Muscle of leg (tissue), 16 donors: ENCODE measurements at places on chromosomes 11 and 22. TPM values are rescaled to one million over a fixed set of nuclear protein-coding genes. Genes with fewer than 3 reads are reported as not detected.
A peak's percentile ranks its signal among the peaks of the same experiment; 100 is the strongest.

The MIAT gene
- polyA plus RNA-seq, result 0.40 TPM

The HEPN1 gene
- polyA plus RNA-seq, result 0.15 TPM

The MS4A1 gene
- 0.10 TPM for polyA plus RNA-seq

DNA sequence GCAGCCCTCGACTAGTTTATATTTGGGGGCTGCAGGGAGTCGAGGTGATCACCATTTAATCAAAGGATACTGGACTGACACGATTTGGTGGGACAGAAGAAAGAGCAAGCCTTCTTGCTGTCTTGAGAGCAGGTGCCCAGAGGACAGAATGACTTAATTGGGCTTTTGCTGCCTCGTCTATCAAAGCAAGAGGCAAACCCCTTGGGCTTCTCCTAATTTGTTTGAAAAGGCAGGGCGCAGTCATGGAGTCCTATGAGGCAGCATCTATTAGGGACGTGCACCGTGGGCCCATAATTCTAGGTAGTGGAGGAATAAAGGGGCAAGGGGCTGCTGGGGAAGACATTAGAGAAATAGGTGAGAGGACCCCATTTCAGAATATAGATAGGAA, 1411.3 kb downstream of the TBC1D22A start:
- no peak for DNase-seq

GRCh38 chr22:25360411-25360810, 141.0 kb downstream of the CRYBB2 start:
- no peak for DNase-seq

The ANGPTL5 gene
- 2.4 TPM for polyA plus RNA-seq

DNA sequence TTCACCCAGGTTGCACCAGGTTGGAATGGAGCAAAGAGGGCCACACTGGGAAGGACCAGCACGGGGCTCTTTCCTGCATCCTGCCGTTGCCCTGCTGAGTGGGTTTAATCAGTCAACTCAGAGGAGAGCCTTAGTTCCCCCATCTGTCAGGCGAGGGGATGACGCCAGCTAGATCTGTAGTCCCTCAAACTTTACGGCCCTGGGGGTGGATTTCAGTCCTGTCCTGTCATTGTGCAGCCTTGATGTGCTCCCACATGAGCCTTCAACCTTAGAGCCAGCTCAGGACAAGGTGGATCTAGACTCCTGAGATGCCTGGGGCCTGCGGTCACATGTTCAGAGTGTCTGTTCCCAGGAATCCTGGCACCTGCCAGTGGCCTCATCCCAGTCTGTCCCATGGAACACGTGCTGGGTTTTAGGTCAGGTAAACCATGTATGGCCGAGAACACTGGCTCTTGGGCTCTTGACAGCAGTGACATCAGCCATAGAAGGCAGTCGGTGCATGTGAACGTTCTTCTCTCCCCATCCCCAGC, 104.3 kb downstream of the BCR start:
- no peak for DNase-seq

GRCh38 chr22:46079861-46080821, 70.2 kb upstream of the PPARA start:
- peak; percentile 78 for DNase-seq

The ESAM gene
- 62.5 TPM for polyA plus RNA-seq

DNA sequence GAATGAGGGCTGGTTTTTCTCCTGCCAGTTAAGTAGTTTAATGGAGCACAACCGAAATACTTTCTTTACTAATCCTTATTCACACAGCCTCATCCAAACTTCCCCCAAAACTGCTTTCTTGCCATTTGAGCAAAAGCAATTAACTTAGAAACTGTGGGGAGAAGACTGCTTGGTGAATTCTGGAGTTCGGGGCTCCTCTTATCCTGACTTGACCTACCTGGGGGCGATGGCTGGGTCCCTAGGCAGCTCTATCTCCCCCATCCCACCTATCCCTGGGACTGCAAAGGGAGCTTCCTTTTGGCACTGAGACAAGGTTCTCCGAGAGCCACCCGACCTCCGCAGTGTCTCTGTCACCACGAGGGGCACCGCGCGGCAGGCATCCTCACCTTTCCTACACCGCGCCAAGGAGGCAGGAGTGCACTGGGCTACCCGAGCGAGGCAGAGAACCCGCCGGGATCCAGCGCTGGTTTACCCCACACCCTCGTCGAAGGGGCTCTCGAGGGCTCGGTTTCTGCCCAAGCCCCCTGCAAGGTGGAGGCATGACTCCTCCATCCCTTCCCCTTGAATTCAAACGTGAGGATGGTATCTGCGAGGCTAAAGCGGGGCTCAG, 759 bp downstream of the DESI1 start:
- peak; percentile 54 for DNase-seq

DNA sequence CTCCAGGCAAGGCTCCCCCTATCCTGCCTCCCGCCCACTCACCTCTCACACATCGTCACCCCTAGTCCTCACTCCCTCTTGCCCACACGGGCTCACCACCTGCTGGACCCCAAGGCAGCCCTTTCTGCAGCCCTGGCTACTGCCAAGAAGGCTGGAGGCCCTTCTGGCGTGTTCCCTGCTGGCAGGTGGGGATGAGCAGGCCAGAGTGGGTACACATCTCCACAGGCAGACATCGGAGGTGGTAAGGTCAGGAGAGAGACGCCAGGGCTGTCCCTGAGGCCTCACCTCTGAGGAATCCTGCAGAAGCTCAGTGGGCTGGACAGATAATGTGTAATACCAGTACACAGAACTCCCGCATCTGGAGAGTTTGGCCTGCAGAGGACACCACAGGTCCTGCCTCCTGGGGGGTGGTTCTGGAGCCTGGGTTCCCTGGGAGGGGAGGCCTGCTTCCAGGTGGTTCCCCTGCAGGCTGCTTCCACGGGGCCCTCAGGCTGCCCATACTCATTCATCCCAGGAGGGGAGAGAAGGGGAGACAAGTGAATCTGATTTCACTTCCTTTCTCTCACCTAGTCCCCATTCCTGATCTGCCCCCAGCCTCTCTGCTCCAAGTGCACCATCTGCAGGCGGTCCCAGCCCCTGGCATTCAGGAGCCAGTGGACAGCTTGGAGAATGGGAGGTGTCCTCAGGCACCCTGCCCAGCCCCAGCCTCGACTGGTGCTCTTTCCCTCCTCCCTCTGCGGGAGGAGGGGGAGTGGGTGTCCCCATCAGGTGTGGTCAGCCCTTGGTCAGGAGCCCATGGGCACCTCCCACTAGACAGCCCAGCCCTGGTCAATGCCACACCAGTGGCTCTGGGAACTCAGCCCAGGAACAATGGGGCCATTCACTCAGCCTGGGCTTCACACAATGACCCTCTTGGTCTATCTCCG, 6.1 kb upstream of the CHST1 start:
- DNase-seq, result no peak

The CNTF gene
- 0.55 TPM for polyA plus RNA-seq

DNA sequence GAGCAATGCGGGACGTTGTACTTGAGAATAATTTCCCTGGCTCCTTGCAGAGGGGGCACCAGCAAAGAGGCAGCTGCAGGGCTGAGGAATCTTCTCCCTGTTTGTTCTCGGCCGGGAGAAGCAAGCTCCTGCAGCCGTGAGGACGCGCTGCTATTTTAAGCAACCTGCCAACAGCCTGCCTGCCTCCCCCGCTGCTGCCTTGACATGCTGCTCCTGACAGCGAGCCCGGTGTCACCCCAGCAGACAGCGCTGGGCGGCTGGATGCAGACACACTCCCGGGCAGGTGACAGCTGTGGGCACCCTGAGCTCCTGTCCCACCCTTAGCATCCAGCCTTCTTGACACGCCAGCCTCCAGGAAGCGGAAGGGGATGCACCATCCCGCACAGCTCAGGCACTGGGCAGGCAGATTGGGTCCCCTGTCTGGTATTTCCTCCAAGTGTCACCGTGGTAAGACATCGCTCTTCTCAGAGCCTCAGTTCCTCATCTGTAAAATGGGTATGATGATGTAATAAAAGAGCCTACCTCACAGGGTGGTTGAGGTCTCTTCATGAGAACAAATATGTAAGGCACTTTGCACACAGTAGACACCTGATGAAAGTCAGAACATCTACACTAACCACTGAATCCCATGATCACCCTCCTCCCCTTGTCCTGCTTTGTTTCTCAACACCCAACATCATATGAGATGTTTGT, 530.6 kb downstream of the MN1 start:
- DNase-seq, result no peak

GRCh38 chr11:134905517-134905916, 493.5 kb upstream of the B3GAT1 start:
- DNase-seq, result peak; percentile 64

The OR52H1 gene
- not detected for polyA plus RNA-seq
